ENCODE measurements at places on chromosomes 11 and 22.
A peak's percentile ranks its signal among the peaks of the same experiment; 100 is the strongest.

DNA sequence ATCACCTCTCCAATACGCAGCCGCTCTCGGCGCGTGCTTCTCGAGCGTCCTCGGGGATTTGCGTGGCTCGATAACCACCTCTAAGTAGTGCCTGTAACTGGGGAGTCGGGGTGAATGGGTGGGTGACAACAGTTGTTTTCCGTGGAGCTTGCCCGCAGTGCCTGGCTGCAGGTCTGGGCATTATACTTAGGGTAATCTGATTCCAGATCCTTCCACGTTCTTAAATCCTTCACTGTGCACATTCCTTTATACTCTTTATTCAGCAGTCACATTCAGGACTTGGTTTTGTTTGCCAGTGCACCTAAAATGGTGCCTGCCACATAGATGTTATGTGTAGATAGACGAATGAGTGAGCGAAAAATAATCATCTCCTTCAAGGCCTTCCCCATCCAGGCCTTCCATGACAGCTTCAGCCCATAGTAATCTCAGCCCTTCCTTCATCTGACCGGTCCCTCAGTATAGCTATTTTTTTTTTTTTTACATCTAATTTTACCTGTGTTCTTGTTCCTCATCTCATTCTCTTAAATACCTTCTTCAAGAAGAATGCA lies 602 bp downstream of the NAT10 start:
- peak; percentile 25 for DNase-seq

DNA sequence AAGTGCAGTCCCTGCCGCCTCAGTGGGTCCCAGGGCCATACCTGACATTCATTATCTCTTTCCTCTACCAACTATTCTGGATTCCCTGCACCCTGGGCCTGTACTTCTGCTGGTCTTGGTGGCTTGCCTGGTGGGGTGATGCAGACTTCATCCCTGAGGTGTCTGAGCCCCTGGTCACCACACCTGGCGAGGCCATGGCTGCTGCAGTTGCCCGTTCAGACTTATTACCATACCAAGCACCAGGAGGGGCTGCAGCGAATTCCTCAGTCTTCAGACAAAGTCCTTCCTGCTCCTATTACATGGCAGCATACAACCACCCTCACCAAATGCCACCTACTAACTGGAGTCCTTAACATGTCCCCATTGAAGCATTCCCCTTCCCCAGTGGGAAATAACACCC lies 73.0 kb upstream of the SLC22A12 start:
- DNase-seq: no peak

- DNase-seq: no peak
These were observed 12.3 kb downstream of the AMOTL1 start for GRCh38 chr11:94780432-94780831.

DNA sequence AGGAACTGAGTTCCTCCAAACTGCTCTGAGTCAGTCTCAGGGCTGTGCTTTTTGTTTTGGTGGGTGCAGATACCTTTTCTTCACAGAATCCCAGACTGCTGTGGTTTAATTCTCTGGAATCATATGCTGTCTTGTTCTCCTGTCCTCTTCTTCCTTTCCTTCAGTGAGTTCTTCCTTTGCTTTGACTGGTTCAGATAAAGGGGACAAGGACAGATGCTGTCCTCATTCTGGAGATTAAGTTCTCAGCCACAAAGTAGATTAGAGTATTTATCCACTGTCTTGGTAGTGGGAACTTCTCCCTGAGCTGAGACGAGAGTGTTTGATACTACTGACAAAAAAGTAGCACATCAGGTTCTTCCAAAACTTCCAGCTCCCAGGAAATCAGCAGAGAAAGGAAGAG lies 13.3 kb downstream of the ZDHHC5 start:
- DNase-seq: no peak

- no peak for DNase-seq
These were observed 31.3 kb upstream of the RRM1 start for GRCh38 chr11:4063348-4063747.

DNA sequence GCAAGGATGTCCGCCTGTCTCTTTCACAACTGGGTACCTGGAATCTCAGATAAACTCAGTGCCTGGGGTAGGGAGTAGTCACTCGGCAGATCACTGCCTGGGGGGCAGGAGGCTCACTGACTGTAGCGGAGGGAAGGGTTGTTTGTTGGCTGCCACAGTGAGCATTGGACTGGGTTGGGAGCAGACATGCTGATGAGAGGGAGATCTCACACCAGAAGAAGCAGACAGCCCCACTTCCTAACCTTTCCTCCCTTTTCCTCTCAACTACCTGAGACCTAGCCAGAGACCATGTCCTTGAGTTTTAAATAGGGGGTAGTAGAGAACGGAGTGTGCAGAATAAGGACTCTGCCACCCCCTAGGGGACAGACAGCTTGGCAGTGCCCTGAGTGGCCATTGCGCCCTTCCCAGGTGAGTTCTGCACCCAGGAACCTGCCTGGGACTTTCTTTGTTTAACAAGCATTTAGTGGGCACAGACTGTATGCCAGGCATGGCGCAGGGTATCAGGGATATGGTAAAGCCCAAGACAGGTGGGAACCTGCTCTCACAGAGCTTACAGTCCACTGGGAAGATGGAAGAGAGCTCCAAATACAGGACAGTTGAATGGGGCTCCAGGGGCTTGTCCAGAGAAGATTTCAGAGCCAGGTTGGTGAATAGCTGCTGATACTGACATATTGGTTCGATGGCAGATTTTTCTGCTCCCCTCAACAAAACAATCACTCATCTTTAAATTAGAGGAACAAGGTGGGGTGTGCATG lies 115.7 kb upstream of the NNMT start:
- DNase-seq: peak; percentile 58

DNA sequence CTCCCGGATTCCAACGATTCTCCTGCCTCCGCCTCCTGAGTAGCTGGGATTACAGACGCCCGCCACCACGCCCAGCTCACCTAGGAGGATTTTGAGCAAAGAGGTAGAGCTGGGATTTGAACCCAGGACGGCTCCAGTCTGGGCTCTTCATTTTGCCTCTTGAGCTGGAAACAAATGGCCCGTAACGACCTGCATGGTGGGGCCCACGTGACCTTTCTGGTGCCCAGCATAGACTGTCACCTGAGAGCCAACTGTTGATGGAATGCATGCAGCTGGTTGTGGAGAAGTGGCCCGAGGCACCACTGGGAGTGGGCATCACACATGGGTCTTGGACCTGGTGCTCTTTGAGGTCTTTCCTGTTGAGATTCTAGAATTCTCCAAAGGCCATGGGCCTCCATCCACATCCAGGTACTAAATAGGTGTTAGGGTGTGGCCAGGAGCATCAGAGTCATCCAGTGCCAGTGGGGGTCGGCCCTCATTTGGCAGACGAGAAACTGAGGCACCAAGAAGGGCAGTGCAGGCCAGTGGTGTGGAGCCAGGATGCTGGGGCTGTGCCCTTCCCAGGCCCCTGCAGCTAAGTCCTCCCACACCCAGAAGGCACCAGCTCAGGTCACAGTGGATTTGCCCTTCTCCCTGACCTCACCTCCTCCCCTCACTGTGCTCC lies 3.9 kb downstream of the ATF4 start:
- no peak for DNase-seq

- DNase-seq: no peak
These were observed 135.7 kb downstream of the EHF start for GRCh38 chr11:34756591-34756990.

DNA sequence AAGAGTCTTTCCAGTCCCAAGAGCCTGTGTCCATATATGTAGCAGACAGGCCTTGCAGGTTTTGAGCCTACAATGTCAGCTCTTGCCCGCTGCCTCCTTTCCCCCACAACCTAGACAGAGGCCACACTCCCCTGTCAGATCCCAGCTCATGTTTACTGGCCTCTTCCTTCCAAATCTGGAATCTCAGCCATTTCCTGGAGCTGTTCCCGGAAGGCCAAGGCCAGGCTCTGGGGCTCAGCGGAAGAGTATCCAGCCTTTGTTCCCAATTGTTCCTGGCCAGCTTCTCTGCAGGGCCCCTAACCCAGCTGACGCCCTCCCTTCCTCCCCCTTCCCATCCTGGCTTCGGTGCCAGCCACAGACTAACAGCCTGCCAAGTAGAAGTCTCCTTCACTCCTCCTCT lies 1.0 kb upstream of the ROBO4 start:
- DNase-seq: no peak

GRCh38 chr11:66593303-66593635 lies 284 bp downstream of the CCS start:
- DNase-seq: no peak

DNA sequence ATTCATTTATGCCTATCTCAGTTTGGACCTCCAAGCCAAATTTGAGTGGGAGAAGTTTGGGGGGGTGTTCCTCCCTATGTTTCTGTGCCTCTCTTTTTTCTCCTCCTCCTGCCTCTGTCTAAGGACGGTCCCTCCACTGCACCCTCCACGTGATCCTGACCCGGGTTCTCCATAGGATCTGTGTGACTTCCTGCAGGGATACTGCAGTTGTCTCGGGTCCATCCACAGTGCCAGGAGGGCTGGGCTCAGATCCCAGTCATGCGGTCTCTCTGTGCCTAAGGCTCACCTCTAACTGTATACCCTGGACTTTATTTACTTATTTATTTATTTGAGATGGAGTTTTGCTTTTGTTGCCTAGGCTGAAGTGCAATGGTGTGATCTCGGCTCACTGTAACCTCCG lies 1354.5 kb downstream of the BRD1 start:
- no peak for DNase-seq

DNA sequence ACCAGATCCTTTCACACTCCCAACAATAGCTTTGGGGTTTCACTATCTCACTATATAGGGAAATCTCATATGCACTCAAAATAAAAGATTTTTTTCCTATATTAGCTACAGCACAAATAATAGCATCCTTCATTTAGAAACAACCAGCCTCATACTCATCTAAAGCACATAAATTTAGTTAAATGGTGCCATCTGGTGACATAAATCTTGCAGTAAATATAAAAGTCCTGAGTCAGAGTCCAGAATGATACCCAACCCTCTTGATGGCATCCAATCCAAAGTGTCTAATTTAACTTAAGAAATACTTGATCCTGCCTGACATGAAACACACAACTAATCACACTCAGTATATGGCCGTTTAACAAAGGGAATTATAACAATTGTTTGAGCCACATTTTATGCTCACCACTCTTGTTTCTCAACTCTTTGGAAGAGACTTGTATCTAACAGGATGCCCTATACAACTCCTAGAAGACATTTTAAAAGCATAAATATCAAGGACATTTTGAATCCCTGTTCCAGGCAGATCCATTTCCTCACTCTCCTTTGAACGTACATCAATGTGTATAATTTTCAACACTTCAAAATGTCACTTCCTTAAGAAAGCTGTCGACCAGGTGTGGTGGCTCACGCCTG lies 36.2 kb downstream of the DLG2 start:
- peak; percentile 32 for DNase-seq

GRCh38 chr22:42820045-42820763 lies 36.9 kb downstream of the ARFGAP3 start:
- no peak for DNase-seq

DNA sequence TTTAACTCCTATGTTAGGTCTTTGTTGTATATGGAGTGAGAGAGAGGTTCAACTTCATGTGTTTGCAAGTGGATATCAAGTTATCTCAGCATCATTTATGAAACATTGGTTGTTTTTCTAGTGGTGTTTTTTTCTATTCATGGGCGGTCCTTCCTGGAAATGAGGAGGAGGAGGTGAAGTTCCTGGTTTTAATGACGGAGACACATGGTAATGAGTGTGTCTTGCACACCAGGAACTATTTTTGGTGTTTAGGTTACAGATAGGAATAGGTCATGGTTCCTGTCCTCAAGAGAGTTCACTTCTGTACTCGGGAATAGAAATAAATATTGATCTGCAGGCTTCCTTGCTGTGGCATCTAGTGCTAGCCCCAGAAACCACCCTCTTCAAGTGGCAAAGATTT lies 74.9 kb downstream of the JAM3 start:
- no peak for DNase-seq

GRCh38 chr22:19783586-19784383 lies 23.2 kb downstream of the TBX1 start:
- no peak for DNase-seq

DNA sequence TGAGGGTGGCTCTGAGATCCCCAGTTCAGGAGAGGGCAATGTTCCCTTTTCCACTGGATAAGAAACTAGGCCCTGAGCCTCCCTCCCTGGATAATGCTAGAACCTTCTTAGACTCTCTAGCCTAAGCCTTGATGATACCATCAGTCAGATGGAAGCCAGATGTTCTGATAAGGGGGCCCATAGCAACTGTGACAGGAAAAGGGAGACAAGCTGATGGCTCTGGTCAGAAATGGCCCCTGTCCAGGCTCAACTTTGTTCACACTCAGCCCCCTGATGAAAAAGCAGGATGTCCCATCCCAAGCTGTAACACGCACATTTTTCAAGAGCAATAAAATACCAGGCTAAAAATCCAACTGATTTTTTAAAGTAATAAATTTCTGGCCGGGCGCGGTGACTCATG lies 7.2 kb upstream of the OAF start:
- DNase-seq: no peak

DNA sequence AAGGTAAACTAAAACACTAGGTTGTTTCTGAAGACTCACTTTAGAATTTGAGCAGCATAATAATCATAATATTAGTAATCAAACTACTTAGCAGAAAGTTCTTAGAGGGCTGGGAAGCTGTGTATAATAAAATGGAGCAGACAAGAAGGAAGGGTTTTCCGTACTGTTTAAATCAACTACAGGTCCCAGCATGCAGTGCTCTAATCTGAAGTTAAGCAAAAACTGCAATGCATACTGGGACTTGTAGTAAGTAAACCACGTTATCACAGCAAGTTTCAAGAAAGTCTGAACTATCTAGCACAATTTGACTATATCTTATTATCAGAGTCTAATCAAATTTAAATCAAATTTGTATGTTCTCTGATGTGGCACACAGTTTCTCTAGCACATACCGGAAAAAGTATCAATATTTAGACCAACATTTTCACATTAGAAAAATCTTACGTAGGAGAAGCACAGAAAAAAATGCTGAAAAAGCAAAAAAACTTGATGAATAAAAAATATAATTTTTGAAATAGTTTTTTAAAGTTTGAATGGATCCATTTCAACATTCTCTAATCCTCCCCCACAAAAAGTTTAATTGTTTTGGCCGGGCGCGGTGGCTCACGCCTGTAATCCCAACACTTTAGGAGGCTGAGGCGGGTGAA lies 8.2 kb downstream of the PHF21A start:
- peak; percentile 81 for DNase-seq

GRCh38 chr11:75602951-75603350 lies 40.9 kb downstream of the SERPINH1 start:
- DNase-seq: peak; percentile 33

- DNase-seq: no peak
These were observed 702 bp downstream of the SYN3 start for GRCh38 chr22:33057363-33057995.

DNA sequence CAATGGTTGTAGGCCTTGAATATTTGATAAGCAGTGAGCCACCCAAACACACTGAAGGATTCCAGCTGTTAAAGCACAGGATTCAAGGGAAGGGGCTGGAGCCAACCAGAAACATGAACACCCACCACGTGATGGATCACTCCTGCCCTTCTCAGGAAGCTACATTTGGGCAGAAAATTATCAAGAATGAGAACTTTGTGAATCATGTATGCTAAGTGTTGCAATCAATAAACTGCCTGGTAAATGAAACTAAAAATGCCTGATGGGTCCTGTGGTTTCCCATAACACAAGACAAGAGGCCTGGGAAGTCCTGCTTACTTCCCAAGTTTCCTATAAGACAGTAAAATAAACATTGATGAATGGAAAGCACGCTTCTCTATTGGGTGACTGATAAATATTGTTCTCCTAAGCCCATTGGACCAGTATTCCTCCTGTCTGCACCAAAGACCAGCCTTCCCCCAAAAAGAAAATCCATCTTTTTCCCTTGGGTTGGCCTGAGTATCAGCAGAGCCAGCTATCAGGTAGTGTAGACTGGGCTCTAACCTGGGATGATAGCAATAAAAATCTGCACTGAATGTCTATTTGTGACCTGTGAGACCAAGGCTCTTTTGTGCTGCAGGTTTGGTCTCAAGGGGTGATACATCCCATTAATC lies 98.4 kb downstream of the CCDC83 start:
- DNase-seq: no peak
